ENCODE measurements at places on chromosomes 2 and 18. TPM values are rescaled to one million over a fixed set of nuclear protein-coding genes. Genes with fewer than 3 reads are reported as not detected.

GRCh38 chr2:67833632-67834031 lies 229.2 kb downstream of the C1D start:
- no peak for DNase-seq

The EML6 gene
- 0.34 TPM for total RNA-seq

- DNase-seq = no peak
Measured at GRCh38 chr2:138814123-138814898, 34.1 kb upstream of the NXPH2 start.

The CYTIP gene
- 1.7 TPM for total RNA-seq

DNA sequence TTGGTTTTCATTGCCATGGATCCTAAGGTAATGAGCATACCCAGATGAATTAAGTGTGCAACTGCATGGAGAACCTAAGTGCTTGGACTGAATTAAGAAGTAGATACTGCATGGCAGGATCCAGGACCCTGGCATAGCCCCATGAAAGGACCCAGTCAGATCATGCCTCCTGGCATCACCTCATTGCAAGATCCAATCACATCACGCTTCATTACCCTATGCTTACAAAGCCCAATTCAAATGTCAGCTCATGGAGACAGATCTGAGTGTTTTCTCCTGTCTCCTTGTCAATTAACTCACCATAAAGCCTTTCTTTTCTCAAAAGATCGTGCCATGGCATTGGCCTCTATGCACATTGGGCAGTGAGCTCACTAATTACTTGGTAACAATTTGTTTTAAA lies 519.8 kb upstream of the ZNF804A start:
- DNase-seq = no peak

Data from LHCN-M2 (cell line).